ENCODE measurements at places on chromosomes 5 and 9. TPM values are rescaled to one million over a fixed set of nuclear protein-coding genes. Genes with fewer than 3 reads are reported as not detected.

GRCh38 chr5:76960004-76960625 lies 7.3 kb downstream of the CRHBP start:
- no peak overlapping the region for H3K27ac ChIP-seq
- H3K4me3 ChIP-seq, result no peak overlapping the region
- no peaks in the 10 kb centered on the region for H3K36me3 ChIP-seq
- H3K4me1 ChIP-seq, result no peaks in the 10 kb centered on the region

GRCh38 chr5:111993242-111993641 lies 236.2 kb upstream of the NREP start:
- no peak overlapping the region for H3K4me3 ChIP-seq
- no peaks in the 10 kb centered on the region for H3K36me3 ChIP-seq
- no peak for DNase-seq
- H3K4me1 ChIP-seq, result no peaks in the 10 kb centered on the region

The SHOC1 gene
- total RNA-seq, result 0.15 TPM

The SH3TC2 gene
- total RNA-seq, result 0.92 TPM

The TEX48 gene
- not detected for total RNA-seq

DNA sequence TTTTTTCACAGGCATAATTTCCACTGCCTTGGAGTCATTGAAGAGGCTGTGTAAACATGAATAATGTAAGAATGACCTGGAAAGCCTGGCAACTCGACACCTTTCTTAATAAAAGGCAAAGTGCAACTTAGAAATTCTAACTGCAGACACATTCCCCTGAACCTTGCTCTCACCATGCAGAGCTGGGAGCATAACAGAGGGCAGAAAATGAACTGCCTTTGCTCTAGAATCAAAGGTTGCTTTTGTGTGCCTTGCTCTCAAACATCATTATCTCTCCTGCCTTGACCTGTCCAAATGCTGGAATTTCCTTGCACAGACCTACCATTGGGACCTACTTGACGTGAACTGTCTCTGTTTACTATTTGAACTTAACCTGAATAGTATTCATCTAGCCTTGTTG lies 462.0 kb upstream of the ZNF462 start:
- H3K4me3 ChIP-seq, result no peak overlapping the region
- H3K36me3 ChIP-seq, result no peaks in the 10 kb centered on the region
- H3K27ac ChIP-seq, result no peak overlapping the region
- no peaks in the 10 kb centered on the region for H3K4me1 ChIP-seq
- DNase-seq, result no peak
- H3K27me3 ChIP-seq, result no peaks in the 10 kb centered on the region

The ASS1 gene
- 75.2 TPM for total RNA-seq

DNA sequence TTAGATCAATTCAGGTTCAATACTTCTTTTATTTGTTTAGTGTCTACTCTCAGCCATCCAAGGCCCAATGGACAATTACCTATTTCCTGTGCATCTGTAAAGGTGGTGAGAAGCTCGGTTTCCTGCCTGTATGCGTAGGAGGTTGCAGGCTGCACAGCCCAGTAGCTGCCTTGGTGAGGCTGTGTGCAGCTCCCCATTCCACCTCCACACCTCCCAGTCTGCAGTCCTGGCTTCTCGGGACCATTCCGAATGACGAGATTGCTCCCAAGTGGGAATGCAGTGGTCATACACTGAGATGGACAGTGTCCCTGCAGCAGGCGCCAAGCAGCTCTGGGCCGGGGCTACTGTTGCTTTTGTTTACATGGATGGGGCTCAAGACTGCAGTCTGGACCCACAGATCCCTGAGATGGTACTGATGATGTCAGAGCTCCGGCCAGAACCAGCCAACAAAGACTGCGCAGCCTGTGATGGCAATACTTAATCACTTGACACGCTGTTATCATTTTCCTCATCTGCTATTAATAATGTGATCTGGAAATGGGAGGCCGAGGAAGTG lies 206.1 kb upstream of the IRX1 start:
- no peak overlapping the region for H3K4me3 ChIP-seq
- H3K4me1 ChIP-seq, result no peaks in the 10 kb centered on the region
- no peak for DNase-seq
- no peak overlapping the region for H3K27ac ChIP-seq
- no peaks in the 10 kb centered on the region for H3K27me3 ChIP-seq

GRCh38 chr5:146284016-146284415 lies 54.6 kb upstream of the POU4F3 start:
- H3K27ac ChIP-seq, result no peak overlapping the region
- DNase-seq, result no peak
- peaks cover 75% of the 10 kb centered on the region for H3K36me3 ChIP-seq
- H3K27me3 ChIP-seq, result no peaks in the 10 kb centered on the region
- no peak overlapping the region for H3K4me3 ChIP-seq

GRCh38 chr5:78667461-78668103 lies 19.0 kb upstream of the LHFPL2 start:
- H3K36me3 ChIP-seq, result no peaks in the 10 kb centered on the region
- H3K4me1 ChIP-seq, result no peaks in the 10 kb centered on the region
- H3K27ac ChIP-seq, result no peak overlapping the region
- no peaks in the 10 kb centered on the region for H3K27me3 ChIP-seq

The GPR150 gene
- total RNA-seq, result 0.18 TPM

DNA sequence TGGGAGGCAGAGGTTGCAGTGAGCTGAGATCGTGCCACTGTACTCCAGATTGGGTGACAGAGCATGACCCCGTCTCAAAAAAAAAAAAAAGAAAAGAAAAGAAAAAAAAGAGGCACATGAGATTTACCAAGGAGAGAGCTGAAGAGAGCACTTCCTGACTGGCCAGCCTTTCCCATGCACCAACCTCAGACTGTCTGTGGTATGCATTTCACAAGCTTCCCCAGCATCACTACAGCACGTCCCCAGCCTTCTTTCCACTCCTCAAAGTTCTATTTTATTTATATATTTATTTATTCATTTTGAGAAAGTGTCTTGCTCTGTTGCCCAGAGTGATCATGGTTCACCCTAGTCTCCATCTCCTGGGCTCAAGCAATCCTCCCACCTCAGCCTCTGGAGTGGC lies 13.6 kb upstream of the FUBP3 start:
- no peaks in the 10 kb centered on the region for H3K36me3 ChIP-seq
- H3K27ac ChIP-seq, result no peak overlapping the region
- no peaks in the 10 kb centered on the region for H3K4me1 ChIP-seq

DNA sequence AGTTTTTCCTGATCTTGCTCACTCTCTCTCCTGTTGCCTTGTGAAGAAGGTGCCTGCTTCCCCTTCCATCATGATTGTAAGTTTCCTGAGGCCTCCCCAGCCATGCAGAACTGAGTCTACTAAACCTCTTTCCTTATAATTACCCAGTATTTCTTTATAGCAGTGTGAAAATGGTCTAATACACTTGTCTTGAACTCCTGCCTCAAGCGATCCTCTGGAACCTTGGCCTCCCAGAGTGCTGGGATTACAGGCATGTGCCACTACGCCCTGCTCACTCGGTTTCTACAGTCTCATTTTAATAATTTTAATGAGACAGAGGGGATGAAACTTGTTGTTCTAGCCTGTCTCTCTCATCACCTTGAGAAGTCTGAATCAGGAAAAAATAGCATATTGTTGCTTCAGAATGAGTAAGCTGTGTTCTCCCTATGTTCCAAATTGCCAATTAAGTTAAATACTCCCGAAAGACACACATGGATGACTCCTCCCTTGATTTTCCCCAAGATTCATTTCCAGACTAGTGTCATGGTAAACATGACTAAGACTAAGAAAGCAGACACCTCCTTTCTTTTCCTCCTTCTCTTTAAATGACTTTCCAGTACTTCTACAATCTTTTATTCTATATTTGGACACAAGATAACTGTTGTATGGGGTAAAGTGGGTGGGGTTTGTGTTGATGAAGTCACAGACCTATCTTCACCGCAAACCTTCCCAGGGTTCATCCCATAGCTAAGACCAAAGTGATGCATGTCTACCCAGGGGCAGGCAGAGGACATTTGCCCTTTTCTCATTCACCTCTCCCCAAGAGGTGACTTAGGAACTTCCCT lies 7.8 kb upstream of the DNAJC18 start:
- H3K36me3 ChIP-seq, result peaks cover 11% of the 10 kb centered on the region
- H3K4me3 ChIP-seq, result no peak overlapping the region

DNA sequence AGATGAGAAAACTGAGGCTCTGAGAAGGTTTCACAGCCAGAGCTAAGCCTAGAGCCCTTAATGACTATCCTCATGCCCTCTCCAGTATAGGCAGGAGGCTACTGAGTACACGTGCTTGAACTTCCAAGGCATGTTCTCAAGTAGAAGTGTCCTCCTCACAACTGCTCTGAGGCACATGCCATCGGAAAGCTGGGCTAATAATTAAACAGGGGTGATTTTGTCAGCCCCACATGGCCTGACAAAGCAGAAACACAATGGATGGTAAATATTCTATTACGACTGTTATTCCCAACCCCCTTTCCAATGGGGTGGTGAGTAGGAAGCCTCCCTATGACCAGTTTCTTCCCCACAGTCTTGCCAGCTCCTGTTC lies 34.3 kb downstream of the KCNIP1 start:
- no peaks in the 10 kb centered on the region for H3K4me1 ChIP-seq
- peaks cover 6% of the 10 kb centered on the region for H3K27me3 ChIP-seq
- no peak overlapping the region for H3K4me3 ChIP-seq
- H3K27ac ChIP-seq, result no peak overlapping the region

The CDKN2B-AS1 gene
- 2.4 TPM for total RNA-seq

GRCh38 chr5:172106511-172107356 lies 81.3 kb downstream of the STK10 start:
- H3K4me3 ChIP-seq, result peak overlapping the region; percentile 25
- DNase-seq, result peak; percentile 63
- H3K27ac ChIP-seq, result no peak overlapping the region
- H3K4me1 ChIP-seq, result peaks cover 69% of the 10 kb centered on the region
- H3K27me3 ChIP-seq, result no peaks in the 10 kb centered on the region

GRCh38 chr5:107063511-107063910 lies 607.2 kb downstream of the EFNA5 start:
- no peak overlapping the region for H3K4me3 ChIP-seq
- DNase-seq, result no peak
- H3K27ac ChIP-seq, result no peak overlapping the region
- H3K36me3 ChIP-seq, result no peaks in the 10 kb centered on the region

GRCh38 chr9:119698535-119698934 lies 329.3 kb upstream of the BRINP1 start:
- H3K36me3 ChIP-seq, result no peaks in the 10 kb centered on the region
- DNase-seq, result no peak
- no peaks in the 10 kb centered on the region for H3K4me1 ChIP-seq
- H3K27me3 ChIP-seq, result peaks cover 6% of the 10 kb centered on the region
- H3K27ac ChIP-seq, result no peak overlapping the region
- H3K4me3 ChIP-seq, result no peak overlapping the region

The MVB12B gene
- total RNA-seq, result 47.8 TPM
